ENCODE measurements at places on chromosomes 6 and 20. TPM values are rescaled to one million over a fixed set of nuclear protein-coding genes. Genes with fewer than 3 reads are reported as not detected.

Gene TXNDC5
- total RNA-seq = 149 TPM

Gene GCNT2
- total RNA-seq = 4.9 TPM

Gene ROMO1
- 343 TPM for total RNA-seq

Gene TPBG
- 36.5 TPM for total RNA-seq

Gene HLA-DPA1
- not detected for total RNA-seq

Gene GPLD1
- 0.77 TPM for total RNA-seq

Gene BCAS1
- total RNA-seq = 0.41 TPM

Gene AIG1
- total RNA-seq = 24.3 TPM

Gene TGM3
- total RNA-seq = not detected

Gene GJA10
- not detected for total RNA-seq

Gene MYL9
- 17.5 TPM for total RNA-seq

Gene STMND1
- not detected for total RNA-seq

Gene ARID1B
- 16.0 TPM for total RNA-seq

Gene SLC35B2
- 49.1 TPM for total RNA-seq

Gene PSMB9
- total RNA-seq = 24.5 TPM

Gene MDFI
- total RNA-seq = 0.89 TPM

Gene HAO1
- not detected for total RNA-seq

Gene PLCG1
- total RNA-seq = 45.7 TPM

Gene SLC25A27
- 0.83 TPM for total RNA-seq

Gene EPPIN
- total RNA-seq = not detected

Gene BMP2
- 0.29 TPM for total RNA-seq

Gene ID4
- total RNA-seq = 0.71 TPM

Gene MOG
- not detected for total RNA-seq

Gene FAM83C
- 0.06 TPM for total RNA-seq

All from A549 treated with Mapracorat at 1 μM for 4 hours (cell line).